ENCODE measurements at places on chromosomes 4 and X. TPM values are rescaled to one million over a fixed set of nuclear protein-coding genes. Genes with fewer than 3 reads are reported as not detected.

Gene RAB9B
- total RNA-seq, result 0.40 TPM

Gene WDR1
- total RNA-seq, result 242 TPM

Gene GPRASP3
- 2.0 TPM for total RNA-seq

Gene PLAC8
- total RNA-seq, result 8.4 TPM

Gene RASSF6
- 5.9 TPM for total RNA-seq

Gene RTL9
- total RNA-seq, result not detected

Gene GYPA
- total RNA-seq, result not detected

Gene IRF2
- total RNA-seq, result 22.5 TPM

Gene HDAC6
- 30.8 TPM for total RNA-seq

Gene AASDH
- total RNA-seq, result 5.7 TPM

Gene C1QTNF7
- total RNA-seq, result not detected

Gene DMD
- 1.3 TPM for total RNA-seq

Gene MAGEB3
- not detected for total RNA-seq

Gene SH3BGRL
- 35.3 TPM for total RNA-seq

Gene JAKMIP1
- not detected for total RNA-seq

Gene KDM6A
- 8.5 TPM for total RNA-seq

Gene RASGEF1B
- 1.0 TPM for total RNA-seq

Gene DIPK2B
- total RNA-seq, result not detected

Gene GNRHR
- not detected for total RNA-seq

Gene SNCA
- 2.4 TPM for total RNA-seq

Gene ESX1
- not detected for total RNA-seq

Gene TMPRSS11B
- total RNA-seq, result not detected

Gene PITX2
- 1.0 TPM for total RNA-seq

Gene NEXMIF
- total RNA-seq, result 0.07 TPM

Gene MAOA
- 3.5 TPM for total RNA-seq

Gene HS3ST1
- 2.5 TPM for total RNA-seq

Gene DAPP1
- 18.3 TPM for total RNA-seq

Gene RTL5
- total RNA-seq, result 0.94 TPM

Gene USP46
- 8.5 TPM for total RNA-seq
